ENCODE measurements at places on chromosomes 3 and 15. TPM values are rescaled to one million over a fixed set of nuclear protein-coding genes. Genes with fewer than 3 reads are reported as not detected.

The RSRC1 gene
- 27.9 TPM for total RNA-seq

The NR1I2 gene
- 0.28 TPM for total RNA-seq

- H3K27me3 ChIP-seq, result no peaks in the 10 kb centered on the region
- H3K4me3 ChIP-seq, result no peak overlapping the region
- no peak overlapping the region for H3K27ac ChIP-seq
- H3K36me3 ChIP-seq, result no peaks in the 10 kb centered on the region
These were observed 37.1 kb downstream of the MAP3K13 start for GRCh38 chr3:185399737-185400667.

- DNase-seq, result no peak
- H3K36me3 ChIP-seq, result peaks cover 3% of the 10 kb centered on the region
- peak overlapping the region; percentile 99 for H3K4me3 ChIP-seq
- H3K27ac ChIP-seq, result peak overlapping the region; percentile 97
These were observed 1.2 kb downstream of the TBL1XR1 start for GRCh38 chr3:177196008-177196455.

GRCh38 chr3:11638495-11639358 is 5.0 kb downstream of the VGLL4 start:
- H3K4me3 ChIP-seq, result no peak overlapping the region
- peaks cover 15% of the 10 kb centered on the region for H3K4me1 ChIP-seq
- peak overlapping the region; percentile 29 for H3K27ac ChIP-seq
- H3K36me3 ChIP-seq, result no peaks in the 10 kb centered on the region
- H3K27me3 ChIP-seq, result no peaks in the 10 kb centered on the region

GRCh38 chr15:65231306-65231705 is 20.0 kb upstream of the CILP start:
- no peak for DNase-seq

GRCh38 chr3:53675942-53676341 is 170.3 kb downstream of the CHDH start:
- H3K27ac ChIP-seq, result no peak overlapping the region
- H3K36me3 ChIP-seq, result no peaks in the 10 kb centered on the region
- DNase-seq, result no peak
- no peak overlapping the region for H3K4me3 ChIP-seq
- H3K4me1 ChIP-seq, result no peaks in the 10 kb centered on the region
- H3K27me3 ChIP-seq, result no peaks in the 10 kb centered on the region

- no peak for DNase-seq
- no peaks in the 10 kb centered on the region for H3K36me3 ChIP-seq
- no peak overlapping the region for H3K4me3 ChIP-seq
These were observed 599.4 kb downstream of the UNC13C start for GRCh38 chr15:54577476-54578250.

DNA sequence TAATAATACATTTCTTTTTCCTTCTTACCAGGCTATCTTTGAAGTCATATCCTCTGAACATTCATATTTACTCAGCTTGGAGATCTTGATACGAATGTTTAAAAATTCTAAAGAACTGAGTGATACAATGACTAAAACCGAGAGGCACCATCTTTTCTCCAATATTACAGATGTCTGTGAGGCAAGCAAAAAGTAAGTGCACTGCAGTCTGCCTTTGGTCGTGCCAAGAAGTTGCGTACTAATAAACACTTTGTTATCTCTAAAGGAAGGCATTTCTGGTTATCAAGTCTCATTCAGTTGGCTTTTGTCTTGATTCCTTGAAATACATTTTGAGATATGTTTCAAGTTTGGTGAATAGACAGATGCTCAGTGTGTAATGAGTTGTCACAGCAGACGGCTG is 31.6 kb downstream of the ARHGEF26 start:
- peaks cover 6% of the 10 kb centered on the region for H3K4me1 ChIP-seq
- no peak overlapping the region for H3K4me3 ChIP-seq
- H3K27me3 ChIP-seq, result no peaks in the 10 kb centered on the region

- peaks cover 5% of the 10 kb centered on the region for H3K36me3 ChIP-seq
- no peak overlapping the region for H3K4me3 ChIP-seq
- H3K27ac ChIP-seq, result no peak overlapping the region
- H3K27me3 ChIP-seq, result no peaks in the 10 kb centered on the region
- DNase-seq, result no peak
- peaks cover 4% of the 10 kb centered on the region for H3K4me1 ChIP-seq
These were observed 15.1 kb upstream of the PRICKLE2 start for GRCh38 chr3:64240396-64240795.

- DNase-seq, result no peak
- H3K27ac ChIP-seq, result no peak overlapping the region
- H3K4me1 ChIP-seq, result no peaks in the 10 kb centered on the region
- H3K4me3 ChIP-seq, result no peak overlapping the region
- no peaks in the 10 kb centered on the region for H3K36me3 ChIP-seq
These were observed 507.0 kb downstream of the ZPLD1 start for GRCh38 chr3:102941786-102942185.

DNA sequence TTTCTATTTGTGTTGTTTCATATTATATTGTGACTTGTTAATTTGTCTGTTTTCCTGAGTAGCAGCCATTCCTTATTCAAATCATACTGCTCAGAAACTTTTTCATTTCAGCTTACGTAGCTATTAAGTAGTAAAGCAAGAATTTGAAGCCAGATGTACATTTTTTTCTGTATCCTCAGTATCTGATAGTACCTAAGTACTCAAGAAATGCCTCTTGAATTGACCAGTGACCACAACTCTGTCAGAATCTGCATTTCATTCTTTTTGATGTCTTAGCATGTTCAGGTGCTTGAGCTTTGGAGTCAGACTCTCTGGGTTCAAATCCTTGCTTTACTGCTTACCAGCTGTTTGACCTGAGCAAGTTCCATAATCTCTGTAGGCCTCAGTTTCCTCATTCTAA is 30.6 kb downstream of the ZFAND6 start:
- no peak for DNase-seq
- no peaks in the 10 kb centered on the region for H3K4me1 ChIP-seq
- H3K27ac ChIP-seq, result no peak overlapping the region
- no peaks in the 10 kb centered on the region for H3K36me3 ChIP-seq

DNA sequence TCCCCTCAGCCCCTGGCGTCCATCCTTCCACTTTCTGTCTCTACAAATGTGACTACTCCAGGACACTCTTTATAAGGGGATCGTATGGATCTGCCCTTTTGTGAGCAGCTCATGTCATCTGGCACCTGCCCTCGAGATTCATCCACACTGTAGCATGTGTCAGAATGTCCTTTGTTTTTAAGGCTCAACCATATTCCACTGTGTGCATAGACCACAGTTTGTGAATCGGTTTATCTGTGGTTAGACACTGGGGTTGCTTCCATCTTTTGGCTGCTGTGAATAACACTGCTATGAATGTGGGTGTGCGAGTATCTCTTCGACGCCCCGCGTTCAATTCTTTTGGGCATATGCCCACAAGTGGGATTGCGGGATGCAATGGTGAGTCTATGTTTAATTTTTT is 167.9 kb downstream of the NUP210 start:
- DNase-seq, result no peak
- H3K27ac ChIP-seq, result no peak overlapping the region

DNA sequence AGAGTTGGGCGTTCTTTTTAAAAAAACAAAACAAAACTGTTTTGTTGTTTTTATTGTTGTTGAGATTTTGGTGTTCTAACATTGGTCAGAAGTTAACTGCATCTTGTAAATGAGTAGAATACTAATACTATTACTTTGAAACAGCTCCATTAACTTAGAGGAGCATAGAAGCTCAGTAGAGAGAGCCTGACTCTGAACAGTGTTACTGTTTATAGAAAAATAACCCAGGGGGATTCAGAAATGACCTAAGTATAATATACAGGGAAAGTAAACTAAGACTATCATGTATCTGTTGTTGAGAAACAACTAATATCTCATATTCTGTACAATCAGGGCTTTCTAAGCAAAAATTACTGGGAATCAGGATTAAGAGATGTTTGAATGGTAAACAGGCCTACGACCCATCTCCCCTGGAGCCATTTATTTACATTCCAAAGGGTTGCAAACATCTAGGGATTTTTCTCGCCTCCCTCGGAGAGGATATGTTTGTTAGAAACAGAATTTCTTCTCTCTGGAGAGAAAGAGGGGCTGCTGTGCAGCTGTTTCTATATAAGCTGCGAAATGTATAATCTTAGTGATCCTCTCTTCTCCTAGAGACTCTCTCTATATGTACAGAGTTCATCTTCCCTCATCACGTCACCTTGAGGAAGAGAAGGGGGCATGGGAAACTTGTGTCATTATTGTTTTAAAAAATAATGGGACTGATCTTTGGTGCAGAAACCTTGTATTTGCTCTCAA is 827.5 kb upstream of the DPPA4 start:
- H3K4me1 ChIP-seq, result no peaks in the 10 kb centered on the region
- H3K4me3 ChIP-seq, result no peak overlapping the region
- DNase-seq, result no peak
- no peaks in the 10 kb centered on the region for H3K36me3 ChIP-seq
- no peaks in the 10 kb centered on the region for H3K27me3 ChIP-seq

- H3K27ac ChIP-seq, result no peak overlapping the region
- no peak overlapping the region for H3K4me3 ChIP-seq
- H3K4me1 ChIP-seq, result no peaks in the 10 kb centered on the region
These were observed 1041.4 kb downstream of the NTRK3 start for GRCh38 chr15:87215100-87215499.

DNA sequence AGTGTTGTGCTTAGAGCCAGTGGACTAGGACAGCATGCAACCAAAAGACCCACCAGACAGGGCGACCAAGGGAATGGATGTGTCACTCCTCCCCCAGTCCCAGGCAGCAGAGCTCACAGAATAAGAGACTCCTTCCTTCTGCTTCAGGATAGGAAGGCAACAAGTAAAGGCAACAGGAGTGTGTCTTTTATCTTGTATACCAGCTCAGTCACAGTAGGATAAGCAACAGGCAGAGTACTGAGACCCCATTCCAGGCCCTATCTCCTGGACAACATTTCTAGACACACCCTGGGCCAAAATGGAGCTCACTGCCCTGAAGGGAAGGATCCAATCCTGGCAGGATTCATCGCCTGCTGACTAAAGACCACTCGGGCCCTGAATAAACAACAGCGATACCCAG is 25.0 kb downstream of the PDCD10 start:
- H3K4me1 ChIP-seq, result no peaks in the 10 kb centered on the region
- DNase-seq, result no peak
- H3K27me3 ChIP-seq, result no peaks in the 10 kb centered on the region
- no peak overlapping the region for H3K27ac ChIP-seq
- peaks cover 6% of the 10 kb centered on the region for H3K36me3 ChIP-seq
- no peak overlapping the region for H3K4me3 ChIP-seq

DNA sequence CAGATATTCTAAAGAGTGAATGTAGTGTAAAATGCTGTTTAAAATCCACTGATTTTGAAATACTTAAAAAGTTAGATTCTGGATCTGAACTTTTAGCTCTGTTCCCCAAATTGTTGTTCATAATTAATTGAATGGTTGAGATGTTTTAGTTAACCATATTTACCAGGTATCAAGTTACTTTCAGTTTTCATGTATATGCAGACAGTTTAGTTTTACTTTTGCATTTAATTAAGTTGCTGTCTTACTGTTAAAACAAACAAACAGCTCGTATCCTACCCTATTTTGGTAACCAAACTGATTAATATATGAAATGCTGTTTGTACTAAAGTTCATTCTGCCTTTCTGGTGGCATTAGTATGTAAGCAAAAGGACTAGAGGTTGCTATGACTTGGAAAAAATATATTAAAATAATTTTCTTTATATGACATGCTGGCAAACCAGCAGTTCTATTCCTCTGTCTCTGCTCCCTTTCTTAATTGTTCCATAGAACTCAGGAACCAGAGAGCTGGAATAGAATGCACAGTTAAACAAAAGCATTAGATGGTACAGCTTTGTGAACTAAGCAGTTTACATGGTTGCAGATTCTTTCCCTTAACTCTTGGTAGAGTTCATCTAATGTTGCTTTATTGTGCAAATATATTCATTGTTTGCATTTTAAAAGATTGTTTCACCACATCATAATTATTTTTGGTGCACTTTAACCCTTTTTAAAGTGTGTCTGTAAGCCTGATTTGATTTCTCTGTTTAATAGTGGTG is 39.5 kb upstream of the SCAANT1 start:
- H3K4me3 ChIP-seq, result no peak overlapping the region
- no peak for DNase-seq
- no peak overlapping the region for H3K27ac ChIP-seq
- no peaks in the 10 kb centered on the region for H3K36me3 ChIP-seq

DNA sequence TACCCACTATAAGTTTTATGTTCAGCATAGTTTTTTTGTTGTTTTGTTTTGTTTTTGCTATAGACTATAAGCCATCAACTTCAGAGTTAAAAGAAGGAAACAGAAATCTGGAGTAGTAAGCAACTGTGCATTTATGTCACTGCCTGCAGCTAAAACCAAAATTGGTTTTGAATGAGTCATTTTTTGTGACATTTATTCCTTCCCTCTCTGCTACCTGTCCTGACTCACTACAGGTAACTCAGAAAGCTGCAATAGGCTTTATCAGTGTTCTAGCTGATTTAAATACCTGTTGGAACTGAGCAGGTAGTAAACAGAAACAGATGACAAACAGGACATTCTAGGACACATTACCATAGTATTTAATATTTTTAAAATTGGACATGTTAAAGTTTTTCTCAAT is 393.3 kb upstream of the WNT5A start:
- peaks cover 9% of the 10 kb centered on the region for H3K4me1 ChIP-seq
- H3K27me3 ChIP-seq, result no peaks in the 10 kb centered on the region
- H3K27ac ChIP-seq, result no peak overlapping the region
- H3K4me3 ChIP-seq, result no peak overlapping the region
- no peaks in the 10 kb centered on the region for H3K36me3 ChIP-seq
- no peak for DNase-seq

GRCh38 chr3:89300981-89301380 is 193.6 kb downstream of the EPHA3 start:
- H3K36me3 ChIP-seq, result no peaks in the 10 kb centered on the region
- H3K4me3 ChIP-seq, result no peak overlapping the region
- H3K27me3 ChIP-seq, result no peaks in the 10 kb centered on the region
- H3K27ac ChIP-seq, result no peak overlapping the region
- DNase-seq, result no peak

DNA sequence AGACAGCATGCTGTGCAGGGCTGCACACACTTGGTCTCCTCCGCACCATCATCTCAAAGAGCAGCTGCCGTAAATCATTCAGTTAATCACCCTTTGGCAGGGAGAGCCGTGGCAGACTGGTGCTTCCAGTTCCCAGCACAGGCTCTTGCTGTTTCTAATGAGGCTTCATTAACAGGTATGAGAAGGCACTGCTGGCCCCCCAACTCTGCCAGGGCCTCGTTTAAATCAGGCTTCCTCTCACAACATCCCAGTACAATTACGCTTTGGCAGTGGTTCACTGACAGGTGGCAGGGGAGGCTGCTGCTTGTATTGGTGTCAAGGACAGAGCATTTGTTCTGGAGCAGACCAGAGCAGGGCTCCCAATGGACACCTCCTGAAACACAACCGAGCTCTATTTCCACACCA is 77.1 kb downstream of the BFSP2 start:
- H3K36me3 ChIP-seq, result no peaks in the 10 kb centered on the region
- DNase-seq, result no peak
- peaks cover 5% of the 10 kb centered on the region for H3K4me1 ChIP-seq
- H3K27me3 ChIP-seq, result no peaks in the 10 kb centered on the region
- H3K27ac ChIP-seq, result no peak overlapping the region
- H3K4me3 ChIP-seq, result no peak overlapping the region

GRCh38 chr15:31852933-31853799 is 177.1 kb upstream of the CHRNA7 start:
- H3K4me1 ChIP-seq, result peaks cover 3% of the 10 kb centered on the region
- H3K27ac ChIP-seq, result no peak overlapping the region
- H3K36me3 ChIP-seq, result no peaks in the 10 kb centered on the region
- H3K27me3 ChIP-seq, result no peaks in the 10 kb centered on the region
- no peak overlapping the region for H3K4me3 ChIP-seq
- DNase-seq, result no peak

GRCh38 chr3:166351461-166351860 is 514.2 kb upstream of the BCHE start:
- H3K4me1 ChIP-seq, result no peaks in the 10 kb centered on the region
- DNase-seq, result no peak
- H3K36me3 ChIP-seq, result no peaks in the 10 kb centered on the region
- H3K27ac ChIP-seq, result no peak overlapping the region
- H3K27me3 ChIP-seq, result no peaks in the 10 kb centered on the region
- H3K4me3 ChIP-seq, result no peak overlapping the region
